T-cell (primary cell): ENCODE measurements at places on chromosomes 1 and 21. TPM values are rescaled to one million over a fixed set of nuclear protein-coding genes. Genes with fewer than 3 reads are reported as not detected.

Gene OR2L3
- not detected for total RNA-seq

Gene STUM
- total RNA-seq = not detected

Gene LEMD1
- total RNA-seq = not detected

Gene SLC30A2
- total RNA-seq = 0.38 TPM

Gene MAP7D1
- 263 TPM for total RNA-seq

Gene JAM2
- total RNA-seq = 0.43 TPM

Gene S100A7
- not detected for total RNA-seq

Gene ZSWIM5
- total RNA-seq = 4.0 TPM

Gene SPRR2B
- not detected for total RNA-seq

Gene COL18A1
- total RNA-seq = 7.2 TPM

Gene SNX7
- total RNA-seq = not detected

Gene MTMR11
- 2.5 TPM for total RNA-seq

Gene PDZK1IP1
- total RNA-seq = not detected

Gene PAQR6
- 3.0 TPM for total RNA-seq

Gene PBX1
- 2.3 TPM for total RNA-seq

Gene EFNA1
- 4.7 TPM for total RNA-seq

Gene S1PR1
- total RNA-seq = 368 TPM

Gene LCE1A
- total RNA-seq = not detected

Gene NOTCH2NLA
- total RNA-seq = 53.0 TPM

Gene TIMM17A
- 37.6 TPM for total RNA-seq

Gene MAEL
- total RNA-seq = not detected

Gene VCAM1
- 0.12 TPM for total RNA-seq

Gene MPZ
- total RNA-seq = 6.8 TPM

Gene WNT2B
- 0.54 TPM for total RNA-seq

Gene SPRR2F
- total RNA-seq = not detected

Gene AMY2A
- 0.98 TPM for total RNA-seq

Gene SPATA46
- total RNA-seq = not detected

Gene MAB21L3
- total RNA-seq = not detected

Gene FBXO28
- 25.9 TPM for total RNA-seq

Gene LEFTY2
- not detected for total RNA-seq

Gene OXCT2
- 0.44 TPM for total RNA-seq

Gene ZNF669
- total RNA-seq = 13.7 TPM

Gene SYNC
- 0.07 TPM for total RNA-seq

Gene OR10T2
- total RNA-seq = not detected

Gene NUF2
- 2.3 TPM for total RNA-seq

Gene FALEC
- total RNA-seq = not detected

Gene MAN1A2
- total RNA-seq = 43.3 TPM

Gene DCAF6
- 27.4 TPM for total RNA-seq

Gene SLC35A3
- total RNA-seq = 21.5 TPM

Gene LCE2B
- total RNA-seq = not detected

Gene OR2G6
- not detected for total RNA-seq

Gene FAM3B
- total RNA-seq = not detected

Gene OVAAL
- not detected for total RNA-seq

Gene FCN3
- 0.44 TPM for total RNA-seq

Gene TFF3
- not detected for total RNA-seq

Gene NPPA
- not detected for total RNA-seq

Gene RBM11
- 7.3 TPM for total RNA-seq

Gene SERPINC1
- not detected for total RNA-seq

Gene RSBN1
- total RNA-seq = 49.9 TPM

Gene KCNJ6
- not detected for total RNA-seq

Gene SPRR2A
- total RNA-seq = not detected

Gene LIN28A
- total RNA-seq = 0.95 TPM
